ENCODE measurements at places on chromosomes 5 and 9.

- H3K27ac ChIP-seq: no peak overlapping the region
- peaks cover 4% of the 10 kb centered on the region for H3K4me1 ChIP-seq
- no peak overlapping the region for H3K4me3 ChIP-seq
Observed at GRCh38 chr5:1246711-1247431, 21.7 kb downstream of the SLC6A18 start.

- no peaks in the 10 kb centered on the region for H3K36me3 ChIP-seq
- H3K4me1 ChIP-seq: peaks cover 14% of the 10 kb centered on the region
- H3K27ac ChIP-seq: no peak overlapping the region
- H3K4me3 ChIP-seq: no peak overlapping the region
- no peak for DNase-seq
- no peaks in the 10 kb centered on the region for H3K27me3 ChIP-seq
Observed at GRCh38 chr5:74421377-74421776, 219.2 kb downstream of the ENC1 start.

GRCh38 chr5:147307170-147307569 lies 72.3 kb downstream of the STK32A start:
- H3K4me1 ChIP-seq: no peaks in the 10 kb centered on the region
- no peak overlapping the region for H3K27ac ChIP-seq
- no peaks in the 10 kb centered on the region for H3K36me3 ChIP-seq
- no peak for DNase-seq
- H3K4me3 ChIP-seq: no peak overlapping the region

DNA sequence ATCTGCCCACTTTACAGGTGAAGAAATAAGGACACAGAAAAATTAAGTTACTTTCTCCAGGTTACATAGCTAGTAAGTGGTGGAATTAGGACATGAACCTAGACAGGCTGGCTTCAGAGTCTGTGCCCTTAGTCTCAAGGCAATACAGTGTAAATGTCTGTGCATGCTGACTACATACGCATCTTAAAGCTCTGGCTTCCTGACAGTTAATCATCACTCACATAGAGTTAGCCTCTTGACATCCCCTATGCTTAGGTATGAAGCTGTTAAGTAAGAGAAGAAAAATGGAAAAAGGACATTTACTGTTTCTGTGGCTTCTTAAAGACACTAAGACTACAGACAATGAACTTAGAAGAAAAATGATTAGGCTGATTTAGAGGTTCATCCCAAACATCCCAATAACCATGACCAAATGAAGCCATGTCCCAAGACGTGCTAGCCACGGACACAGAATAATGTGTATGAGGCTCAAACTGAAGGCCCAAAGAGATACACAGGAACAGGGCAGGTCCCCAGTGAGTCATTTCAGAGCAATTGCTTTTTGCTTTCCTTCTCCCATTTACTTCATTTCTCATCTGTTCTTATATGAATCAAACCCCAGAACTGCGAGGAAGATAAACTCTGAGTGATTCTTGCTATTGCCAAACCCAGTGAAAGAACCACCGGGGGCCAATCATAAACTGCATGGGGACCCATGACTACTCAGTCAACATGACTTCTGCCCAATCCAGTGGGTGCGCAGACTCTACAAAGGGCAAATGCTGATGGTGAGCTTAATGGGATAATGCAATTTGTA lies 100.0 kb upstream of the IFNK start:
- H3K36me3 ChIP-seq: no peaks in the 10 kb centered on the region
- no peaks in the 10 kb centered on the region for H3K27me3 ChIP-seq
- H3K4me3 ChIP-seq: no peak overlapping the region
- peak overlapping the region; percentile 10 for H3K27ac ChIP-seq
- H3K4me1 ChIP-seq: peaks cover 23% of the 10 kb centered on the region

DNA sequence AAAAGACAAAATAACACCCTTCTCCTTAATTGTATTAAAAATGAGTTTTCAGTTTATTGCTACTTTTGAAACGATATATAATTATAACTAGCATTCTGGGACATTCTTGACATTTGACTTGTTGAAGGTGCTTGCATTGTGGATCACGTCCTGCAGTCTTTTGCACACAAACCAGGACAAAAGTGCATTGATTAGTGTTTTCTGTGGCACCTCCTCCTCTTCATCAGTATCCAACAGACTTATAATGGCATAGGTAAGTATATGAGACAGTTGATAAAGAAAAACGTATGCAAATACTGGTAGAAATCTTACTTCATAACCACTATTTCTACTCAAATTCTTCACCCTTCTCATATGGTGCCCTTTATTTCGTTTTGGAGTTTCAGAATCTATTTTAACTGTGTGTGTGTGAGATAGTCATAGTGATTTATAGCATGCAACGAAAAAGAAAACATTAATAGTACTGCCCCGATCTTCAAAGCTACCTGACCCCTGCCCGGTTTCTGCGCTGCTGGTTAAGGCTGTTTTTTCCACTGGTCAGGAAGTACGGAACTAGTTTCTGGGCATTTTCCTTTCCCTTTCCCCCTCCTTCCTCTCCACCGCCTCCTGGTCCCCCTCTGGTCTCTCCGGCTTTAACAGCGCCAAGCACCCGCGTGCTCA lies 639 bp upstream of the RASA1 start:
- peak overlapping the region; percentile 95 for H3K27ac ChIP-seq
- peak overlapping the region; percentile 59 for H3K4me3 ChIP-seq
- H3K27me3 ChIP-seq: no peaks in the 10 kb centered on the region
- peaks cover 8% of the 10 kb centered on the region for H3K4me1 ChIP-seq
- no peaks in the 10 kb centered on the region for H3K36me3 ChIP-seq

DNA sequence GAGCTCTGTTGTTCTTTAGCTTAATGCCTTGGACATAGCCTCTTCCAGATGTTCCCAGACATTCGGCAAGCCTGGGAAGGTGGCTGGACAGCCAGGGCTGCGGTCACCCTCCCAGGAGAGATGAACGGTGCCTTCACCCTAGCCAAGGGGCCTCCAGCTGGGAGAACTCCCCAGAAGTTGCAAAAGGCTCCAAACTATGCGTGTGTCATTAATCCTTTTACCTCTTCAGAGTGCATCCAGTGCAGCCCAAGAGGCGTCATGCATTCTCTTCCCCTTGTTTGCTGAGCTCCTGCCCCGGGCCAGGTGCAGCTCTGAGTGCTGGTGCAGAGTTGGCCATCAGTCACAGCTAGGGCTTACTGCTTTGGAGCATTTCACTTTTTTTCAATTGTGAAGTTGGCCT lies 22.8 kb downstream of the HMCN2 start:
- peaks cover 30% of the 10 kb centered on the region for H3K27me3 ChIP-seq
- H3K27ac ChIP-seq: no peak overlapping the region
- H3K36me3 ChIP-seq: no peaks in the 10 kb centered on the region
- H3K4me3 ChIP-seq: no peak overlapping the region

GRCh38 chr9:136910197-136910900 lies 24.0 kb downstream of the TRAF2 start:
- no peak overlapping the region for H3K27ac ChIP-seq
- H3K36me3 ChIP-seq: no peaks in the 10 kb centered on the region
- no peaks in the 10 kb centered on the region for H3K27me3 ChIP-seq
- H3K4me3 ChIP-seq: no peak overlapping the region
- H3K4me1 ChIP-seq: no peaks in the 10 kb centered on the region
- DNase-seq: no peak

DNA sequence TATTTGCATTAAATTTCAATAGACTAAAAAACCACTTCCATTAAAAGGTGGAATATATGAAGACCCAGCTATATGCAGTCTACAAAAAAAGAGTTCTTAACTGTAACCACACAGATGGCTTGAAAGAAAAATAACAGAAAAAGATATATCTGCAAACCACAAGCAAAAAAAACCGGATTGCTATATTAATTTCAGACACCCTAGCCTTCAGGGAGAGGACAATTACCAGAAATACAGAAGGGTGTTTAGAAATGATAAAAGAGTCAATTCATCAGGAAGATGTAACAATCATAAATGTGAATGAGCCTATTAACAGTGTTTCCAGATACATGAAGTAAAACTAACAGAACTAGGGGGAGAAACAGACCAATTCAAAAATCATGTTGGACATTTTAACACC lies 56.9 kb upstream of the SMIM23 start:
- H3K27me3 ChIP-seq: no peaks in the 10 kb centered on the region
- H3K4me3 ChIP-seq: no peak overlapping the region
- no peaks in the 10 kb centered on the region for H3K36me3 ChIP-seq
- no peak overlapping the region for H3K27ac ChIP-seq
- no peak for DNase-seq
- H3K4me1 ChIP-seq: no peaks in the 10 kb centered on the region

DNA sequence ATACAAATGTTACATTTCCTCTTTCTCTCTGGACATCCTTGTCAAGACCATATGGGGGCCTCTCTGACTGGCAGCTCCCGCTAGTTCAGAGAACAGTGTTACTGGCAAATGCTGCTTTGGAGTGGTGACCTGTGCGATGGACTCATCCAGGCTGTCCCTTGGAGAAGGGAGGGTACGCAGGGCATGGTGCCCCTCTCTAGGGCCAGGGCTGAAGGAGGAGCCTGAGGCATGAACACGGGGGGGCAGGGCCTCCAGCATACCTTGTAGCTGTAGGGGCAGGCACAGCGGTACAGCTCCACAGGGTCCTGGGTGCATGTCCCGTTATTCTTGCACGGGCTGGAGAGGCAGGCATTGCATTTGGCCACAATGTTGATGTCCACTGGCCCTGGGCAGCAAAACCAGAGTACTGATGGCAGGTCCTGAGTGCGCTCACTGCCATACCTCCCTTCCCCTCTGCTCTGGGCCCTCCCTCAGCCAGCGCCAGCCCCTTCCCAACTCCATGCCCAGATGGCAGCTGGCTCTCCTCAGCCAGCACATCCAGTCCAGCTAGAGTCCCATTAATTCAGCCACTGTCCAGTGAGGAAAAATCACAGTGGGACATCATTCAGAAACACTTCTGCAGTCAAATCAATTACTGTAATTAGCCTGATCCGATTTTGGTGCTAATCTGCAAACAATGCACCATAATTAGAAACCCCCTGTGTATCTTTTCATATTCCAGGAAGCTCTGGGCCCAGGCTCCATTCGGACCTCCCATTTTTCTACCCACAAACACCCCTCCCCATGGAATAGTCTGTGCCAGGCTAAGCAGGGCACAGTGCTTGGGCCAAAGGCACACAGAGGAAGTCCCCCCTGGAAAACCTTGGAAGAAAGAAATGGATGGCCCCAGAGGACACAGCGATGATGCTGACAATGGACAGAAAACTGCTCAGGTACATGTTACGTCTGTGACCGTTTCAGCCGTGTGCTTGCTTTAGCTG lies 128.8 kb upstream of the PANK3 start:
- no peak for DNase-seq
- no peak overlapping the region for H3K4me3 ChIP-seq
- no peaks in the 10 kb centered on the region for H3K4me1 ChIP-seq
- H3K27ac ChIP-seq: no peak overlapping the region

DNA sequence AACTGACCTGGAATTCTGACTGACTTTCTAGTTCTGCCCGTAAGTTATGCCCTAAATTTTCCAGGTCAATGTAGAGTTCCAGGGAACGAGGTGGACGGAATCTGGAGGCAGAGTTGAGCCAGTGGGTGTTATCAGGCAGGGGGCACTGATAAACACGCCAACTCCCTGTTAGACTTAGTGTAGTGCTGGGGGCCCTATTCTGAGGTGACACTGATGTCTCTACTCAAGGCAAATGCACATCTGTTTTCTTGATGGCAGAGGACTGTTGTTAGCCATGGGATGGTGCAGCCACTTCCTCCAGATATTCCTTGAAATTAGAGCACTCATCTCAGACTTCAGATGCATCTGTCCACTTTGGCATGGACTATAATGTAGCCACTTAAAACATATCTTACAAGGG lies 83.5 kb downstream of the C9orf152 start:
- H3K27ac ChIP-seq: peak overlapping the region; percentile 95
- H3K4me1 ChIP-seq: peaks cover 48% of the 10 kb centered on the region
- no peaks in the 10 kb centered on the region for H3K36me3 ChIP-seq
- H3K4me3 ChIP-seq: no peak overlapping the region
- DNase-seq: no peak

DNA sequence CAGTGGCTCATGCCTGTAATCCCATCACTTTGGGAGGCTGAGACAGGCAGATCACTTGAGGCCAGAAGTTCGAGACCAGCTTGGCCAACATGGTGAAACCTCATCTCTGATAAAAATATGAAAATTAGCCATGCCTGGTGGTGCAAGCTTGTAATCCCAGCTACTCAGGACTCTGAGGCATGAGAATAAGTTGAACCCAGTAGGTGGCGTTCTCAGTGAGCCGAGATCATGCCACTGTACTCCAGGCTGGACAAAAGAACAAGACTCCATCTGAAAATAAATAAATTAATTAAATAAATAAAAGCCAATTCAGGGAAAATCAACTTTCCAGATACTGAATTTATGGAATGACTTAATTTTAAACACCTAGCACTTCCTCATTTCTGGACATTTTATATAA lies 1722.1 kb downstream of the MAT2B start:
- peaks cover 9% of the 10 kb centered on the region for H3K4me1 ChIP-seq
- DNase-seq: no peak
- no peak overlapping the region for H3K4me3 ChIP-seq
- H3K36me3 ChIP-seq: no peaks in the 10 kb centered on the region
- no peaks in the 10 kb centered on the region for H3K27me3 ChIP-seq
- no peak overlapping the region for H3K27ac ChIP-seq

- no peak overlapping the region for H3K4me3 ChIP-seq
- peaks cover 16% of the 10 kb centered on the region for H3K4me1 ChIP-seq
- H3K27me3 ChIP-seq: no peaks in the 10 kb centered on the region
- no peak for DNase-seq
- peak overlapping the region; percentile 61 for H3K27ac ChIP-seq
Observed at GRCh38 chr5:154646745-154647113, 108.4 kb upstream of the LARP1 start.

DNA sequence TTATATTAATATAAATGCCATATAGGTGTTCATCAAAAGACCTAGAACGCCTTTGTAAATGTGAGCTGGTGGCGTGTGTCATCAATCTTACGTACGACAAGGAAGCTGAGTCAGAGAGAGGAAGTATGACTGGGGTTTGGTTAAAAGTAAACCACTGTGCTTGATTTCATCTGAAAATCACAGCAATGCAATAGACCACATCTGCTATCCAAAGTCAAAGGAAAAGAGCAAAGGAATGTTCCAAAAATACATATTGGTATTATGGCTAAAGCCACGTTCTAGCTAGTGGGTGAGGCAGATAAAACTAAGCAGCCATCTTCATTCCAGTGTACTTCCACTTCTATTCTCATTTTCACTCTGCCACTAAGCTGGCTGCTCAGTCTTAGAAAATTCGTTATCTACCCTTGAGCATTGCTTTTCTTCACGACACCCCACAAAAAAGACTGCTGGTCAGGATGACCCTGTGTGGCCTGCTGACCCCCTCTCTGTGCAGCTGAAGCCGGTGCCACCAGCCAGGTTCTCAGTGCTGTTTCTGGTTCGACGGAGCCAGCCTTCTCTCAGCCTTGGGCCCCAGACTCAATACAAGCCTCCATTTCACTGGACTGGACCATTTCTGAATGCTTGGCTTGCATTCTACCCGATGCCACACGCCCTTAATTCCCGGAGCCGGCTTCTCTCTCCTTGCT lies 23.8 kb downstream of the SHC3 start:
- no peak overlapping the region for H3K4me3 ChIP-seq
- no peaks in the 10 kb centered on the region for H3K4me1 ChIP-seq
- no peak overlapping the region for H3K27ac ChIP-seq
- DNase-seq: no peak

GRCh38 chr9:130681769-130682420 lies 11.7 kb upstream of the EXOSC2 start:
- DNase-seq: no peak
- peak overlapping the region; percentile 45 for H3K4me3 ChIP-seq
- H3K36me3 ChIP-seq: no peaks in the 10 kb centered on the region

GRCh38 chr9:19554529-19554928 lies 145.7 kb downstream of the ACER2 start:
- no peak overlapping the region for H3K27ac ChIP-seq
- DNase-seq: no peak
- no peaks in the 10 kb centered on the region for H3K4me1 ChIP-seq
- no peak overlapping the region for H3K4me3 ChIP-seq

GRCh38 chr5:17720071-17720470 lies 85.8 kb downstream of the TAF11L14 start:
- H3K4me3 ChIP-seq: no peak overlapping the region
- no peak for DNase-seq
- no peak overlapping the region for H3K27ac ChIP-seq
